ENCODE measurements at places on chromosomes 7 and 10. TPM values are rescaled to one million over a fixed set of nuclear protein-coding genes. Genes with fewer than 3 reads are reported as not detected.
A peak's percentile ranks its signal among the peaks of the same experiment; 100 is the strongest.

DNA sequence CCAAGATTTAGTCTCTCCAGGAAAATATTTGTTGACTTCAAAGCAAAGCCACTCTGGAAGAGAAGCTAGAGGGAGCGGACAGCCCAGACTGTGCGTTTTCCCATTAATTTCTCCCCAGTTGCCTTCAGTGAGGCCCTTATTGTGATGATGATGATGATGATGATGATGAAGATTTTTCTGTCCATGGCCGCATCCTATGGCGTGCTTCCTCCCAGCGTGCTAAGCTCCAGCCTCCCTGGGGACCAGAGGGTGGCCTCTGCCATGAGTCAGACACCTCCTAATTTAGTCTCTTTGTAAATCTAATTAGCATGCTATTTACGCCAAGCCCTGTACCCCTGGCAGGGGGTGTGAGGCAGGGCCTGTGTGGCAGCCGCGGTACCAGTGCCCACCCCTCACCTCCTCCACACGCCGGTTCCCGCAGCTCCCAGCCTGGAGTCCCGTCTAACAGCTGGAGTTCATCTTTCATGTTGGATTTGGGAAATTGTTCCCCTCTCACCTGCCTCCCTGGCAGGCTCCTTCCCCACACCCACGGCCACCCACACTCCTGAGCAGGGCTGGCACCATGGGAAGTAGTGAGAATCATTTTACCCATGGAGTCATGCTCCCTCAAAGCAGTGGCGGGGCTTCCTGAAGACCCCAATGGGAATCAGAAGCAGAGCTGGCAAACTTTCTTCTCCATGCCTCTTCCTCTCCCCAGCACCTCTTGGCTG is 92.2 kb downstream of the C10orf105 start:
- DNase-seq: no peak

GRCh38 chr10:132678436-132679216 is 107.3 kb downstream of the NKX6-2 start:
- peak; percentile 6 for DNase-seq

- no peak for DNase-seq
Measured at GRCh38 chr10:121531076-121531829, 67.0 kb downstream of the FGFR2 start.

Gene KCNMA1
- total RNA-seq: 205 TPM

Gene ZPBP
- total RNA-seq: not detected

Measured in uterus (tissue), 4 donors.